CD4-positive, alpha-beta T cell treated with Interferon gamma for 1 hour (primary cell): ENCODE measurements at places on chromosomes 6 and 20.

- no peak for DNase-seq
Observed at GRCh38 chr6:99331531-99331930, 17.9 kb downstream of the FAXC start.

DNA sequence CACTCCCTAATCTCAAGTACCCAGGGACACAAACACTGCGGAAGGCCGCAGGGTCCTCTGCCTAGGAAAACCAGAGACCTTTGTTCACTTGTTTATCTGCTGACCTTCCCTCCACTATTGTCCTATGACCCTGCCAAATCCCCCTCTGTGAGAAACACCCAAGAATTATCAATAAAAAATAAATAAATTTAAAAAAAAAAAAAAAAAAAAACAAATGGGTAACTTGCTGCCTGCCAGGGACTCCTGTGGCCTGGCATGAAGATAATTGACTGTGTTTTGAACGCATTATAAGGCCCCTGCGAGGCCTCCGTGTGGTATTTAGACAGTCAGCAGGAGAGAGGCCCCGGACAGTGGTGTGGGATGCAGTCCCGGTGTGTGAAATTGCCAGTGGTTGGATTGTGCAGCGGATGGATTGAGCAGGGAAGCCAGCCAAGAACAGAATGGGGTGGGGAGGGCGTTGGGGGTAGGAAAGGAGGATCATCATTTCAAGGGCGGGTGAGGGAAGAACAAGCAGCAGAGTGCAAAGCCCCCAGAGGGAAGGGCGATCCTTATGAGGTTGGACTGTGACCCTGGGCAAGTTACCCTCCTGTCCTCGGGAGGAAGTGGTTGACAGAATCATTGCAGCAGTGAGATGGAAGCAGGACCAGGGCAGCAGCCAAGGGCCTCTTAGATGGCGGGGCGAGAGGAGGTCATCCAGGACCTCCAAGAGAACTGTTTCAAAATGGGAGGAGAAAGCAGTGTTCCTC lies 43.3 kb downstream of the PPARD start:
- DNase-seq = no peak

DNA sequence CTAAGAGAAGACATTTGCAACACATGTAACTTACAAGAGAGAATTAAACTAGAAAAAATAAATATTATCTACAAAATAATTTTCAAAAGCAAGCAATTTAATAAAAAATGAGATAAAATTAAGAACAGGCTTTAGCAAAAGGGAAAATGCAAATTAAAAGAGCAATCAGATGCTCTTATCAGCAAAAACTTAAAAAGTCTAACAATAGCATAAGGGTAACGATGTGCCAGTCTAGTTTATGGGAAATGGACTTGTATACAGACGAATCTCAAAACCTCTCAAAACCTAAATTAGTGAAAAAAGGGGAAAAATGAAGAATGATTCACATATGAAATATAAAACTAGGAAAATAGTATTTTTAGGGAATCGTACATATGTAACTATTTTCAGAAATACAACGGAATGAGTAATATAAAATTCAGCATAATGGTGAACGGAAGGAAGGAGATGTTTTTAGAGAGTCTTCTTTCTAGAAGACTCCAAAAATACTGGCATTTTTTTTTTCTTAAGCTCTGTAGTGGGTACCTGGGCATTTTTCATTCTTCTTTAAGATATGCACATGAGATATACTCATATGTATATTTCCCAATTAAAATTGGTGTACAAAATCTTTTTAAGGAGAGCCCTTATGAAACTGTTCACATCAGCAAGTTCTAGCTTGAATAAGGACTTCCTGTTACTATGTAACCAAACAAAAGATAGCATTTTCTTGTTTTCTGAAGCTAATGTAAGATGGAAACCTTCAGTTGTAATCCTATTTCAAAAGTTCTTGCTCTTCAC lies 927 bp upstream of the MANEA start:
- DNase-seq = no peak

DNA sequence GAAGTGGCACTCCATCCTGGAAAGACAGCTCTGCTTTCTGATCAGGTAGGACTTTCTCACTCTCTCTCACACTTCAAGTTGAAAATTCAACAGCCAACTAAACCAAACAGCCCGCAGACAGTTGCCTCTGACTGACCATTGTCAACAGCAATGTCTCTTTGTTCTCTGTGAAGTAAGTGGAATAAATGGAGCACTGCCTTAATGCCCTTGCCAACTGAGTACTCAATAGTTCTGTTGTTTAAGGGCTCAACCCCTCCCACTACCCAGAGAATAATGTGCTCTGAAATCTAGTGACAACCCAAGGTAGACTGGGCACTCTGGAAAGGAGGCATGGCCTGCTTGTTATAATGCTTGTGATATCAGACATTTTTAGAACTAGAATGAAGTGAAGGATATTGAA lies 16.8 kb upstream of the BCLAF1 start:
- DNase-seq = no peak

DNA sequence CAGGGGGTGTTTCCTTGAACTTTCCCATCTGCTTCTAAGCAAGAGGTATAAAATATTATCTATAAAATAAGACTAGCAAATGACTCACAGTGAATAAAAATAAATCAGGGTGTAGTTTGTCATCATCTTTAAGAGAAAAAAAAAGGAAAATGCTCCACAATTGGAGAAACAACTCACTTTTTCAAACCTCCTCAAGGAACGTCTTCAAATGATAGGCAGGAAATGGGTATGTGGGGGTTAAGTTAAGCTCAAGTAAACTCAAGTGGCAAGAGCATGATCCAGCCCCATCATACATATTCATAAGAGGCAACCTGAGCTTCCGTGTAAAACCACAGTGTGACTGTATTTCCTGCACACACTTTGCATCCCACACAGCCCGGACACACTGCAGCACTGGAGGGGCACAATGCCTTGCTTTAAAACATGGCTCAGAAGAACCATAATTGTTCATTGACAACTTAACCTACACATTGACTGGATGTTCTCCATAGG lies 58.5 kb upstream of the CEP85L start:
- peak; percentile 71 for DNase-seq

- peak; percentile 8 for DNase-seq
Observed at GRCh38 chr20:20710443-20711315, 1.8 kb downstream of the RALGAPA2 start.

DNA sequence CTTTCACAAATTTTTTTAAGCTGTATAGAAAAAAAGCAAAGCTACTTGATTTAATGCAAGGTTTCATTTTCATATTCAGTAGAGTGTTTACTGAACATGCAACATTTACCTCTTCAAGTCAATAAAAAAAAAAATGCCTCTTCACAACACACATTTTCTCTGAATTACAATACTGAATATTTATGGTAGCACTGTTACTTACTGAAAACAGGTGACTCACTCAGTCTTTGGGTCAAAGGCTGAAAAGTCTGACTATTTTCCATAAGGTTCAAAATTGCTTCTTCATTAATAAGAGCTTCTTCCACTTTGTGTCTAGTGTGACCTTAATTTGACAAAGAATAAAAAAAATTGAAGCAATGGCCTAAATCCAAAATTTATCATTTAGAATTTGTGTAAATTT lies 101.9 kb downstream of the REV3L start:
- no peak for DNase-seq

GRCh38 chr20:46695892-46696291 lies 6.6 kb upstream of the TP53RK start:
- no peak for DNase-seq

DNA sequence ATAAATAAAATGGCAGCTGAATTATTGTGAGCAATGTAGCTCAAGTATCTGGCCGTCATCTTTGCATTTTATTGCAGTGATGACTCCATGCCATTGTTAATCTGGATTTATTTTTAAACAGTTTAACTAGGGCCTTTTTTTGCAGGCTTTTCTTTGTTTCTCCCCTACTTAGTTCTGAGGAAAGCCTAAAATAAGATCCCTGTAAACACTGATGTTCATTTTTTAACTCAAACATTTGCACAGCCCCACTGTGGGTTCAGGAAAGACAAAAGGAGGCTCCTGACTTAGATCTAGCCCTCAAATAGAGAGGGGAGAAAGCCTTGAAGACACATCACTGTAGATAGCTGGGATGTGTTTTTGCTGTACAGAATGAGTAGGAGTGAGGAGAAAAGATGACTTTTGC lies 69.2 kb downstream of the PLEKHG1 start:
- no peak for DNase-seq

GRCh38 chr20:44651684-44652423 lies at the start of gene ADA:
TSS of gene ADA (minus strand) at chr20:44651699. CDS start at chr20:44651607, 92 bp downstream.
- peak; percentile 15 for DNase-seq

GRCh38 chr6:101994521-101994920 lies 601.0 kb downstream of the GRIK2 start:
- DNase-seq = no peak

GRCh38 chr6:128327890-128328289 lies 192.5 kb downstream of the PTPRK start:
- DNase-seq = no peak

DNA sequence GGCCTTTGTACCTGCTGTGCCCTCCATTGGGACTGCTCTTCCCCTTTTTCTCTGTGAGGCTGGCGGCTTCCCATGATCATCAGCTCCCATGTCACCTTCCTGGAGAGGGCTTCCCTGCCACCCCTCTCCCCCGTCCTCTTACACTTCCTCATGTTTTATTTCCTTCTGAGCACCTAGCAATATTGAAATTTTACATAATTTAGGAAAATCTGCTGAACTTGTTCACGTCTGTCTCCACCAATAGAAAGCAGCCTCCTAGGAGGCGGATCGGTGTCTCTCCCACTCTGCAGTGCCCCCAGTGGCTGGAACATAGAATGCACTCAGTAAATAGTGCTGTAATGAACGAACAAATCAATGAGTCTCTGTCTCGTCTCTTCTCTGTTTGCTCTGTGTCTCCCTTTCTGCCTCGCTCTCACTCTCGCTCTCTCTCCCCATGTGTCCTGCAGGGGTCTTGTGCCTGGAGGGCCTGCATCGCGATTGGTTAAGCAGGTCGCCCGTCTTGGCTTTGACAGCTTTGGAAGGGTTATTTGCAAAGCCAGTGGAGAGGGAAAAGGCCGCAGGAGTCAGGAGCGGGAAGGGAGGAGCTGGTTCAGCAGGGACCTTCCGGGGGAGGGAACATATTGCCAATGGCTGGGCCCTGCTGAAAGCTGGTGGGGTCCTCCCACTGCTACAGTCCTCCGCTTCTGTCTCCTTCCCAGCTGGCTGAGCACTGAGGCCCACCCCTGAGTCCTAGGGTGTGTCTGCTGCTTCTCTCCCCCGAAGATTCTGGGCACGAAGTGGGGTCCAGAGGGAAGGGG lies 12.1 kb upstream of the OCSTAMP start:
- peak; percentile 32 for DNase-seq

GRCh38 chr6:90249458-90249857 lies 47.2 kb downstream of the BACH2 start:
- peak; percentile 44 for DNase-seq

DNA sequence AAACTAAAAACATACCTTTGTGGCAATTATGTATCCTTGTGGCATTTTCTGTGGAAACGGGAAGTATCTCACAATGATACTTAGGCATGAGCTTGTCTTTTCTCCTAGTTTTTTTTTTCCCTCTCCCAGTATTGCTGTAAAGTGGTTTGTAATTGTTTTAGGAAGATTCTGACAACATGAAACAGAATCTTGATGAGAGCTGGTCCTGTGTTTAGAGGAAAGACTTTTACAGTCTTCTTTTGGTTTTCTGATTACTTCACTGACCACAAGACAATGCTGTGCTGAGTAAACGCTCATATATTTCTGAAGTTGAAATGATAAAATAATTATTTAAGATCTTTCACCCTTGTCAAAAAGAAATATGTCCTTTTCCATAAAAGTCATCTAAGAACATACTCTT lies 201.2 kb downstream of the FOXC1 start:
- DNase-seq = no peak

DNA sequence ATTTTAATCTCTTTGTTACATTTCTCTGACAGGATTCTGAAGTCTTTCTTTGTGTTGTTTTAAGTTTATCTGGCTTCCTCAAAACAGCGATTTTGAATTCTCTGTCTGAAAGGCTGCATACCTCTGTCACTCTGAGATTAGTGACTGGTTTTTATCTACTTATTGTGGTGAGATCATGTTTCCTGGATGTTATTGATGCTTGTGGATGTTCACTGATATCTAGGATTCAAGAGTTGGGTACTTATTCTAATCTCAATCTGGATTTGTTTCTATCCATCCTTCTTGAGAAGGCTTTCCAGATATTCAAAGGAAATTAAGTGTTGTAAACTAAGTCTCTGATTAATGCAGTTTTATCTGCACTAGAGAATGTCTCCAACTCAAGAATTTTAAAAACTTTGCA lies 1076.1 kb upstream of the ADGRB3 start:
- DNase-seq = no peak

GRCh38 chr6:70790483-70791224 lies 123.0 kb downstream of the SMAP1 start:
- no peak for DNase-seq

DNA sequence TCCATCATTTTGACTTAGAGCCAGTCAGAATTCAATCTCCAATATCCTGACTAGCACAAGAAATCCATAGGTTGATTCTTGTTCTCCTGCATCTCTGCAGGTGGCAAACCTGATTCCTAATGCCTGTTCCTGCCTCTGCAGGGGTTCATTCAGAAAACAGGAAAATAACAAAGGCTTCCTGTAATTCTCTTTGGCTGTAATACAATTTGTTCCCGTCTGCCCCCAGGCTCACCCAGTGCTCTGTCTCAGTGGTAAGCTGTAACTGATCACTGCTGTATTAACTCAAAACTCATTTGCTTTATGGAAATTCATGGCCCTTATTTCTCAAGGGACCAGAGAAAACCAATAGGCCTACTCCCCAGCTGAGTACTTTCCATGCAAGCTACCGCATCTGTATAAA lies 88.6 kb downstream of the OPRM1 start:
- DNase-seq = no peak

- no peak for DNase-seq
Observed at GRCh38 chr6:24060982-24061754, 64.8 kb upstream of the NRSN1 start.

DNA sequence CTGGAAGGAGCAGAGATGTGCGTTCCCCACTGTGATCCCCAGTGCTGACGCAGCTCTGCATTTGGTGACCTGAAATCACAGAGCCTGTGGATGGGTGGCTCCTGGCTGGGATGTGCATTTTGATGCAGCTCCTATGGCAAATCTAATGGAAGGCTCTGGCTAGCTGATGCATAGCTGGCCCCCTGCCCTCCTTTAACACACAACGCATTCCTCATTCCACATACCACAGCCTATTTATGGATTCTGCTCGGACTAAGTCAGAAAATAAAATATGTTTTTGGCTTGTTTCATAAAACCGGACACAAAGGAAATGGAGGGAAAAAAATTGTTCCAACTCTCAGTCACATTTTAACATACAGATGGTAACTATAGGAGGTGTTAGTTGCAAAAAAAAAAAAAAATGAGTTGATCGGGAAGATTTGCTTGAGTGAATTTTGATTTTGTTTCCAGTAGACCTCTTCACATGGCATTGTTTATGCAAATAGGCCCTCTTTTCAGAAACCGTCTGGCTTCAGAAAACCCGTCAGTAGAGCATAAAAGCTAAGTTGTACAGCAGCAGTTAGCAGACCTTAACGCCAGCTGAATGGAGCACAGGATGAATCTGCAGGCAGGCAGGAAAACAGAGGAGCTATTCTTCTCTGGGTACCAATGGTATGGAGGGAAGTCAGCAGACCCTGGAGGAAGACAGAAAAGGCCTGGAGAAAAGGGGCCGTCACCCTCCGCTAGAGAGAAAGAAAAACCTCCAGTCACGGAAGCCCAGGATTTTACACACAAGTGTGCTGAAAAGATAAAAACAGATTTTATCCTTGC lies 215.4 kb downstream of the HDGFL1 start:
- DNase-seq = no peak
